A375 (cell line): ENCODE measurements at places on chromosomes 2 and 18. TPM values are rescaled to one million over a fixed set of nuclear protein-coding genes. Genes with fewer than 3 reads are reported as not detected.

APCDD1 gene
- not detected in 2 replicates for total RNA-seq

ERICH2 gene
- total RNA-seq, result not detected in 2 replicates

PLGLB2 gene
- 0.30 and 0.74 TPM in 2 replicates for total RNA-seq

SPRED2 gene
- total RNA-seq, result 17.8 and 23.2 TPM in 2 replicates

C1D gene
- 17.7 and 28.2 TPM in 2 replicates for total RNA-seq

NGEF gene
- total RNA-seq, result 4.6 and 7.5 TPM in 2 replicates
